ENCODE measurements at places on chromosomes 5 and 9.

- DNase-seq = no peak
Observed at GRCh38 chr9:129736334-129736733, 16.5 kb downstream of the PTGES start.

- no peak for DNase-seq
Observed at GRCh38 chr9:86783884-86784283, 163.4 kb downstream of the GAS1 start.

DNA sequence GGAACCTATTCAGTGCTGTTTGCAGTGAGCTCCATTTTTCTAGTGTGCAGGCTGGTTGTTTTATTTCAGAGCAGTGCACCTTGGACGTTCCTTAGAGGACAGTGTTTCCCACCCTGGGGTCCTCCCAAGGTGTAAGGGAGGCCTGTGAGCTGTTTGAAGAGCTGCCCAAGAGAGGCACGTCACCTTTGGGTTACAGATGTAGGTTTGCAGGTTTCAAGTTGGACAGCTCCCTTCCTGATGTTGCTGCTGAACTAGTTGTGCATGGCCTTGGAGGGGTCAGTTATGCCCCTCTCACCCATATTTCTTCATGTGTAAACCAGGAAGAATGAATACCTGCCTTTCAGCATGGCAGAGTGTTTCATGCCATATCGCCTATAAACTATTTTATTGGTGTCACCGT lies 34.7 kb upstream of the POMT1 start:
- DNase-seq = no peak

DNA sequence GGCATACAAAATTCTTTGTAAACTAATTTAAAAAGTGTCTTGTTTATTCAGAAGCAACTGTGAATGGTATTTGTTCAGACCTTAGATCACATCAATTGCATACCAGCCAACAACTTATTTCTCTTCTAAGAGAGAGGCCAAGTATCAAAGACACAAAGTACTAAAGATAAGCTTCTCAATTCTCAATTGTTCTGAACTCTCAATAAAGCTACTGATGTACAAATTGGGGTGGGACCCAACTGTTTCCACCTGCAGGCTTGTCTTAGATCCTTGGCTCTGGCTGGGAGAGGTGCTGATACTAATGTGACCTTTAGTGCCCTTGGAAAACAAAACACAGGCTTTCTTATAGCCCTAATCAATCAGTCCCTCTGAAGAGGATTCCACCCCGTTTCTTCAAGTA lies 22.1 kb downstream of the XRCC4 start:
- no peak for DNase-seq

- DNase-seq = no peak
Observed at GRCh38 chr5:157602505-157602904, 26.9 kb upstream of the ADAM19 start.
